Stimulated activated CD4-positive, alpha-beta T cell treated with anti-CD3 and anti-CD28 coated beads, Interleukin-1b, Interleukin-23, amount 100 ng/mL, for 1 hour (primary cell): ENCODE measurements at places on chromosomes 12 and 14.

- no peak for DNase-seq
Observed at GRCh38 chr12:64054079-64054520, 168.0 kb downstream of the KICS2 start.

GRCh38 chr12:48279601-48280000 lies 71.1 kb downstream of the ZNF641 start:
- no peak for DNase-seq

GRCh38 chr12:59030415-59030814 lies 110.1 kb upstream of the LRIG3 start:
- no peak for DNase-seq

DNA sequence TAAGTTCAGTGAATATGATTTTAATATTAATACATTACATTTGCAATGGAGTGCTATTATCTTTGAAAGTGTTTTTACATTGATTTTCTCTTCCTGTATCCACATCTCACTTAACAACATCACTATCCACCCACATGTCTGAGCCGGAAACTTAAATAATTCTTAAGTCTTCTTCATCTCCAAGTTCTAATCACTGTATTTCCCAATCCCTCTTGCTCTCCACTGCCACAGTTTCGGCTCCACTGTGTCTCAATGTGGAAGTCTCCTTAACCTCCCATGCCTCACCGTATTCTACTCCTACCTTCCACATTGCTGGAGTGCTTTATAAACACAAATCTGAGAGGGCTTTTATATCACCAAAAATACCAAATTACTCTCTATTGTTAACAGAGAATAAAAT lies 25.3 kb downstream of the RTN1 start:
- no peak for DNase-seq

- no peak for DNase-seq
Observed at GRCh38 chr12:84585776-84586395, 326.7 kb downstream of the SLC6A15 start.

GRCh38 chr12:85580562-85581168 lies 255.5 kb downstream of the RASSF9 start:
- no peak for DNase-seq

DNA sequence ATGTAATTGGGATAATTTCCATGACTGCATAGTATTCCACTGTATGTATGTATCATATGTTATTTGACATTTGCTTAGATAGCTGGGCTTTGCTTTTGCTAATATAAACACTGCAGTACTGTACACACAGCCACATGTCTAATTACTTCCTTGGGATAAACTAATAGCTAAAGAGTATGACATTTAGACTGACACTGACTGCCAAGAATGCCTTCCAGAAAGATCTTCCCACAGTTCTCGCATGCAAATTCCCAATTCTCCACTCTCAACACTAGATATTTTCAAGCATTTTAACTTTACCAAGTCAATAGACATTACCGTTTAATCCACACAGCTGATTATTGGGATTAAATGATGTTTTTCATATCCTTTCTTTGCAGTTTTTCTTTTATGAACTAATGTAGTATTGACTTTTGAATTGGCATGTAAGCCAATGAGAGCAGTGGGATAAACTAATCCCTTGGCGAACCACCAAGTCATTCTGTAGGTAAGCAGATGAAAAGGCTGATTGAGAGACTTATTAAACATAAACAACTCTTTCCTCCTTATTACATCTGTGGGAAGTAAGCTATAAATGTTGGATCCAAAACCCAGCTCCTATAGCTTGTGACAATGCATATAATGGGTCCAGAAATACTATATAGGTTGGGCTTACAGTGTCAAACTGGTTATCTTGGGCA lies 55.5 kb downstream of the STON2 start:
- no peak for DNase-seq

GRCh38 chr12:132246997-132247717 lies 82.2 kb downstream of the GALNT9 start:
- DNase-seq = no peak

DNA sequence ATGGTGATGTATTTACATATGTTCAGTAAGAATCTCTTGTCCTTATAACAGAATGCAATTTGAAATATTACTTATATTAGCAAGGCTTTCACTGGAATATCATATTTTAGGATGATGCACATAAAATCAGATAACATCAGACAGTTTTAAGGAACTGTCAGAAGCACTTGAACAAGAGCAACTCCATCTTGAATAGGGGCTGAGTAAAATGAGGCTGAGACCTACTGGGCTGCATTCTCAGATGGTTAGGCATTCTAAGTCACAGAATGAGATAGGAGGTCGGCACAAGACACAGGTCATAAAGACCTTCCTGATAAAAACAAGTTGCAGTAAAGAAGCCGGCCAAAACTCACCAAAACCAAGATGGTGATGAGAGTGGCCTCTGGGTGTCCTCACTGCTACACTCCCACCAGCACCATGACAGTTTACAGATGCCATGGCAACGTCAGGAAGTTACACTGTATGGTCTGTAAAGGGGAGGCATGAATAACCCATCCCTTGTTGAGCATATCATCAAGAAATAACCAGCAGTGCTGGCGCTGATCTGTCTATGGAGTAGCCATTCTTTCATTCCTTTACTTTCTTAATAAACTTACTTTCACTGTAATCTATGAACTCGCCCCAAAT lies 27.6 kb upstream of the ETV6 start:
- DNase-seq = no peak

DNA sequence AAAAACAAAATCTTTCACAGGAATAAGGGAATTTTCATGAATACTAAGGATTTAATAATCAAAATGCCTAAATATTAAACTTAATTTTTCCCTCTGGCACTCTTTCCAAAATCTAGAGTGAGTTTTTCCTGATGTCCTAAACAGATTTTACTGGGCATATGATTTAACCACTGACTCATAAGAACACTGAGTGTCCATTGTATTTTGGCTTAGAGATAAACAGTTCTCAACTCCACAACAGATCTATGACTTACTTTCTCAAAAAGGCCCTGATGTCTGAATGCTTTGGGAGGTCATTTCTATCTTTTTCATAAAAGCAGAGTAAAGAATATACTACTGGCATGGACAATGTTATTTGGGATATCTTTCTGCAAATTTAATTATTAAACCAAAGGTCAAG lies 15.0 kb downstream of the TMBIM4 start:
- DNase-seq = no peak

DNA sequence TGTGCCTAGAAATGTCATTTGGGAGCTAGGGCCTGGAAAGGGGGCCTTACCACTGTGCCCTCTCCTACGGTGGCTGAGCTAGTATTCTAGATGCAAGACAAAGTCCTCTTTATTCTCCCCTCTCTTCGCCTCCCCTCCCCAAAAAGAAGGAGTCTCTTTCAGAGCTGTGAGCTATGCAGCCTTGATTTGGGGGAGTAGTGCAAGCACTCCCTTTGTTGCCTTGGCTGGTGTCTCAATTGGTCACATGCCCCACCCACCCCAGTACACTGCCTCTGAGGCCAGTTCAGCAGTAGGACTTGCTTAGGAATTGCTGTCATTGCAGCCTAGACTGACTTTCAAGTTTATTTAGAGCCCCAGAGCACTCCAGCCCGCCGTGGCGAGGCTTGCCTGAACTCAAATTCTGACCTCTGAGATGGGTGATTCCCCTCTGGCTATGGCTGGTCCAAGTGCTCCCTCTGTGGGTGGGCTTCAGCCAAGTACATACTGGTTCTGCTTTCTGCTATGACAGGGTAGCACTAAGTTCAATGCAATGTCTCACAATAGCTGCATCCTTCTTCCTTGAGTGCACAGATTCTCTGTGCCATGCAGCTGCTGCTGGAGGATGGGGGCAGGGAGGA lies 37.0 kb upstream of the FBXO33 start:
- DNase-seq = no peak

DNA sequence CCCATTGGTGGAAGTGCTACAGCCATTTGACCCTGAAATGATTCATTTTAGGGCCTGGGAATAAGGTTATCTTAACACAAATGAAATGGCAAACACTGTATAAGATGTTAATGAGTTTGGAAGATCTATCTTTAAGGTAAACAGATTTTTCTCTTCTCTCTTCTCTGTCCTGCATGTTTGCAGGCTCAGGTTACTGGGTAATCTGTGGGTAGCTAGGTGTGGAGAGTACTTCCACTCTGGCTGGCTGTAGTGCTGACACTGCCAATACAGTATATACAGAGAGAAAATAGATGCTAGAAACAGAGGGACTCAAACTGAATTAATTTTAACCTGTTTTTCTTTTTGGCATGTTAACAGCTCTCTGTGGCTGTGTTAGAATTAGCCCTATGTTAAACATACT lies 84.6 kb downstream of the SLC38A6 start:
- DNase-seq = no peak

DNA sequence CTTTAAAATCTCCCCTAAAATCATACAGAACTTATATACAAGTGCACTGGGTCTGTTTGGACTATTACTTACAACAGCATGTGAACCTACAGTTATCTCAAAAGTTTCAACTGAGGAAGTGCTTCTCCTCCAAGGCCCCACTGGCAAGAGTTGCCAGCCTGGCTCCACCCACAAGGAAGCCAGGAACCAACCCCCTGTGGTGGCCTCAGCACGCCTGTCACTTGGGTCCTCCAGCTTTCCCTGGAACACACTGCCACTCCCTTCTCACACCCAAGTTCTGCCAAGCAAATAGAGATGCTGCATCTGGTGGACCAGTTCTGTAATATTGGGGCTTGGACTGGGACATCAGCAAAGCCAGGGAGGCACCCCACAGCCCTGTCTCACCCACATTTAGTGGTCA lies 115.4 kb downstream of the GCH1 start:
- DNase-seq = no peak

GRCh38 chr12:2683283-2684025 lies 111.3 kb upstream of the FKBP4 start:
- no peak for DNase-seq

- no peak for DNase-seq
Observed at GRCh38 chr12:93468008-93468371, 676 bp downstream of the MRPL42 start.

GRCh38 chr14:61520576-61520975 lies 174.7 kb upstream of the HIF1A start:
- DNase-seq = no peak

- no peak for DNase-seq
Observed at GRCh38 chr14:47567273-47567672, 108.1 kb downstream of the MDGA2 start.

DNA sequence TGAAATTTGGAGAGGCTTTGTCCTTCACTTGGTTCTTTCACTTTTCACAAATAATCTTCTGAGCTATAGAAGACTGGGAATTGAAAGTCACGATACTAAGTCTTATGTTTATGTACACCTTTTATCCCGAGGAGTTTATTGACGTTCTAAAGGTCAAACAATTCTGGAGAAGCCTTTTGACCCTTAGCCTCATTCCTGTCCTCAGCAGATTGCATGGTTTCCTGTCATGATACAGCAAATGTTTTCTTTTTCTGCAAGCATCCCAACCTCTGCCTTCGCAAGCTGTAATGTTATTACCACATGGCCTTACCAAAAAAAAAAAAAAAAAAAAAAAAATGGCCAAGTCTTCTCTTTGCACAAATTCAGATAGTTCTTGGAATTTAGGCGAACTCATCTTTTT lies 411.7 kb upstream of the FLRT2 start:
- no peak for DNase-seq

- DNase-seq = no peak
Observed at GRCh38 chr14:68322940-68323620, 469.8 kb downstream of the ZFP36L1 start.

- DNase-seq = no peak
Observed at GRCh38 chr12:2561367-2561766, 233.4 kb upstream of the FKBP4 start.

GRCh38 chr14:96497586-96497985 lies 4.6 kb upstream of the PAPOLA start:
- no peak for DNase-seq

DNA sequence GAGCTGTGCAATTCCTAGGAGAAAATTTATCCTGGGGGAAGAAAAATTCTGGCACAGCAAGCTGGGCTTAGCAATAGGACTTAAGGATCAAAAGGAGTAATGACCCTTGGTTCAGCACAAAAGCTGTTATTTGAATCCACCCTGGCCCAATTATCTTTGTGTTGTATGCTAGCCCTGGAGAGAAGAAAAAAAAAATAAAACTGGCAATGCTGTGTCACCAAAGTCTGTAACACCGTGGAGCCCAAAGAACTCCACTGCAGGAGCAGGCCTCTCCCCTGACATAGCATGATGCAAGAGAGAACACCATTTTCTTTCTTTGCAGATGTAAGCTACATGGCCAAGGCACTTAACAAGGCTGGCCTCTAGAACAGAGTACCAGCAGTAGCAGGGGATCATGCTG lies 63.0 kb upstream of the ARHGAP5 start:
- no peak for DNase-seq

DNA sequence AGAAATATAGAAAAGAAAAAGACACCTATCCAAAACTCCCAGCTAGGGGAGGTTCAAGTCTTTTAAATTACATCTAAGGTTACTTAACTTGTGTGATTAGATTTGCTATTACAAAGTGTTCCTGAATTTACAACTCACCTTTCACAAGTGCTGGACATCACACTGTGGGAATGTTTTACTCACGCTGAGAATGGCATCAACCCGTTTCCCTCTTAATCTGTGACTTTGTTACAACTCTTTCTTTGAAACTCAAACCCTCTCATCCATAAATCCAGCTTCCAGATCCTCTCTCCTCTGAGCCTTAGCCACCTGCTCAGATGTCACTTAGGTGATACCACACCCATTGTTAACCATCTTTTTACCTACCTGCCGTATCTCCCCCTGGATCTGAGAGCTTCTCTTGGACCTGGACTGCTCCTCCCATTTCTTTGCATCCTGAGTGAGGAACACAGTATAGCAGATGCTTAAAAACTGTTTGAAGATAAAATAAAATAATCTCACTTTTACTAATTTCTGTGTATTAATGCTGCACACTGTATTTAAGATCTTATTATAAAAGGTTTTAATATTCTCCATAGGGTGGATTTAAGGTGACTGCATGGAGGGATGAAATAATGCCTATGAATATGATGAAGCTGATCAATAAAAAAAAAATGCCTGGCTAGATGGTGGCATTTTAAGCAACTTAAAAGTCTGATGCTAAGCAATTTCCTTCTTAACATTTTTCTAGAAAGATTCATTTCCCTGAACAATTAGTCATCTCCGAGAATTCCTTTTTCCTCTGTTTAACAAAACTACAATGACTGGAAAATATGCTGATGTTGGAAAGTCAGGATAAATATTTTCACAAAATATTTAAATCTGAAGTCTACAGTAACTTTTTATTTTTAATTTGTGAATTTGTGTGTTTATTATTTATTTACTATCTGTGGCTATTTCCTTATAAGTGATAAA lies 39.1 kb upstream of the NAP1L1 start:
- DNase-seq = no peak
